H9 (cell line): ENCODE measurements at places on chromosomes 7 and 10. TPM values are rescaled to one million over a fixed set of nuclear protein-coding genes. Genes with fewer than 3 reads are reported as not detected.
A peak's percentile ranks its signal among the peaks of the same experiment; 100 is the strongest.

- DNase-seq, result peak; percentile 80
Observed at GRCh38 chr7:101507791-101508252, 121.3 kb downstream of the MYL10 start.

The PAX4 gene
- total RNA-seq, result not detected in 2 replicates

GRCh38 chr10:75398692-75399460, 2.7 kb downstream of the ZNF503 start:
- peak; percentile 67 for DNase-seq

DNA sequence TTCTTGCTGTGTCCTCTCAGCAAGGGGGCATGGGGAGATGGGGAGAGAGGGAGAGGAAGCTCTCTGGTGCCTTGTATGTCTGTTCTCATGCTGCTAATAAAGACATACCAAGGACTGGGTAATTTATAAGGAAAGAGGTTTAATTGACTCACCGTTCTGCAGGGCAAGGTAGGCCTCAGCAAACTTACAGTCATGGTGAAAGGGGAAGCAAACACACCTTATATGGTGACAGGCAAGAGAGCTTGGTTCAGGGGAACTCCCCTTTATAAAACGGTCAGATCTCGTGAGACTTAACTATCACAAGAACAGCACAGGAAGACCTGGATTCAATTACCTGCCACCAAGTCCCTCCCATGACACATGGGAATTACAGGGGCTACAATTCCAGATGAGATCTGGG, 464.7 kb upstream of the CELF2 start:
- DNase-seq, result no peak

The MMRN2 gene
- total RNA-seq, result 1.0 and 1.4 TPM in 2 replicates

GRCh38 chr10:124689911-124690498, 54.2 kb downstream of the FAM53B start:
- DNase-seq, result no peak

DNA sequence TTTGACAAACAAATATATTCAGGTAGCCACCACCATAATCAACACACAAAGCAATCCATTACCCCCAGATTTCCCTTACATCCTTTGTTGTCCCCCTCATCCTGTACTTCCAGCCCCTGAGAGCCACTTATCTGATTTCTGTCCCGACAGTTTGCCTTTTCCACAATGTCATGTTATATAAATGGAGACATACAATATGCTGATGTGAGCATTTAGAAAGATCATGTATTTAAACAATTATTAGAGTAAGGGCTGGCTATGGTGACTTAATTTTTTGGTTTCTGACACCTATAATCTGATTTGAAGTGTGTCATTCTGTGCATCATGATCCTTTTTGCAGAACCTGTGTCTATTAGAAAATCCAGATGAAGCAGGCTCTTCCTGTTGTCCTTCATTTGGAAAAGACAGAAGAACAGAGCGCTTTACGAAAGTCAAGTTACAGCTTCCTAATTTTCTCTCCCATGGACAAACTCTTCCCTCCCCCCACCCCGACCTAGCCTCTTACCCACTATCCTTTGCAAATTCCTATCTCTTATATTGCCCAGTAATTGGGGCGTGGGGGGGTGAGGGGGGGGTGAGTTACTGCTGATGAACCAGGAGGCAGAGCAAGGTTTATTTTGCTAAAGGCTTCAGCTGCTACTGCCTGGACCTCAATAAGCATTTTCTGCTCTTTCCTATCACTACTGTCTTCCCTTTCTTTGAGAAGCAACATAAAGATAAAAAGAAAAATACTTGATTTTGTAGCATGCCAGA, 252.4 kb upstream of the C7orf33 start:
- no peak for DNase-seq

The RBP4 gene
- not detected in 2 replicates for total RNA-seq

- peak; percentile 10 for DNase-seq
Observed at GRCh38 chr10:86265895-86266259, 100.7 kb downstream of the GRID1 start.

DNA sequence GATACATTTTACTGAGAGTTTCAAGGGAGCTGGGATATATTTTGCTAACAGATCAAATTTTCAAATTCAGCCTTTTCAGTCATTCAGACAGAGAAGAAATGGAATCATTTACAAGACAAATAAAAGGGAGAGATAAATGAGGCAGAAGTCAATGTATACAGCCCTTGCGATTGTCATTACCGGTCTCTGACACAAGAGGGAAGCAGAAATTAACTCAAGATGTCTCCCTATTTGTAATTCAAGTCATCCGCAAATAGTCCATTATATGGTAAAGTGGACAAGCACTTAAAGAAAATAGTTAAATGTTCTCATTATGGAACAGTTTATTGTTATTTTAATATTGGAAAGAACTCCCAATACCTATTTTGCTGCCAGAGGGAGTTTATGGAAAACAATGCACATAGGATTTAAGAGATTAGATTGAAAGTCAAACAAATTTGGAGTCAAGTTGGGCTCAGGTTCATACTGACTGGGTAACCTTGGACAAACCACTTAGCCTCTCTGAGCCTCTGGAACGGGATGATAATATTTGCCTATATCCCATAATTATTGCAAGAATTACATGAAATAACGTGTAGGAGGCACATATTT, 89.3 kb upstream of the PRKCQ start:
- DNase-seq, result no peak

The EPHA1 gene
- total RNA-seq, result 109 and 119 TPM in 2 replicates

- no peak for DNase-seq
Observed at GRCh38 chr7:45055016-45055415, 33.8 kb downstream of the NACAD start.
